SK-N-MC (cell line): ENCODE measurements at places on chromosomes 16 and 17.

DNA sequence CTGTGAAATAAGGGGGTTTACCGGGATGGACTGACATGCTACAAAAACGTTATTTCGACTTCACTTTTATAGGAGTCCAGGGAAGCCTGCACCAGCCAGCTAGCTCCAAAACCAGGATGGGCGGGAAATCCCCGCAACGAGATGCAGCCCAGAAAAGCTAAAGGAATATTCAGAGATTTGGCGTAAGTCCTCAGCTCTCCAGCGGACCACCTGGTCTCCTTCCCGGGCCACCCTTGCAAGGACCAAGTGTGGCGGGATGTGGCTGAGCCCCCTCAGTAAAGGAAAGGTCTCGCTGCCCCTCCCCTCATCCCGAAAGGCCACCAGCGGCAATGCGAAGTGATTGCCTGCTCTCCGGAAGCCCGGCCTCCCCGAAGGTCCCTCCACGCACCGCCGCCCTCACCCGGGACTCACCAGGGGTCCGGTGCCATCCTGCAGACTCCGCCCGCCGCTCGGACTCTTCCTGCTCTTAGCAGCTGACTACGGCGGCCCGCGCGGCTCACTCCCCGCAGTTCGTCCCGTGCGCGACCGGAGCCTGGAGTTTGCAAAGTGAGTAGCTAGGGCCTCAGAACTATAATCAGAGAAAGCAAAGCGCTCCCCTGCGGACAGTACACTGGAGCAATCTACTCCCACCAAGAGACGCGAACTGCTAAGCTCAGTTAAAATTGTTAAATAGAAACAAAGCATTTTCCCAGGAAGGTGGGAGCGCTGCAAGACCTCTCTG, at the start of gene STX8:
Gene STX8, minus strand, starts transcription at position 440 of the 721 bp plus-strand sequence. Its CDS starts 12 bp downstream, at position 428.
- DNase-seq, result no peak

DNA sequence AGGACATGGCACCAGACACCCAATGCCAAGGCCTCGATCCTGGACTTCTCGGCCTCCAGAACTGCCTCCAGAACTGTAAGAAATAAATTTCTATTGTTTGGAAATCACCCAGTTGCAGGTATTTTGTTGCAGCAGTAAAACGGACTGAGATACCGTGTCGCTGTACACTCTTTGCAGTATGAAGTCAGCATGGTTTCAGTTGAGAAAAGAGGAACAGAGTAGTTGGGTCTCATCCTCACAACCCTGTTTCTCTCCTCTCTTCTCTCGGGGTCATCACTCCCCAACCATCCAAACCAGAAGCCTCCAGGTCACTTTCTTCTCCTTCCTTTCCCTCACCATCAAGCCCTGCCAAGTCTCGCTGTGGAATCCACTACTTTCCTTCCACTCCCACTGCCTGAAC, 77.8 kb downstream of the ADCY9 start:
- no peak for DNase-seq

DNA sequence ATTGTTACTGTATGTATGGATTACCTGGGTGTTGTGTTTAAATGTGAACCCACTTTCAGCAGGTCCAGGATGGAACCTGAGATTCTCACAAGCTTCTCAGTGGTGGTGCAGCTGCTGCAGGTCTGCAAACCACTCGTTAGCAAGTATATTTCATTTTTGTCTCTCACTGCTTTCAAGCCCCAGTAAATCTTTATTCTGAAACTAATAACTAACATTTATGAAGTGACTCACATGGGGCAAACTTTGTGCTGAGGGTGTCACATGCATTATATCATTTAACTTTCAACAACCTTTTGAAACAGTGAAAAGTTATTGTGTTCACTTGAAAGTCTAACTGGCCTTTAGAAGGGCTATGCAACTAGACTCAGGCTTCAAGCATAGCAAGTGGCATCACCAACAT, 98.9 kb upstream of the DYNLRB2 start:
- DNase-seq, result no peak

- DNase-seq, result no peak
Observed at GRCh38 chr17:10779609-10780008, 24.3 kb downstream of the TMEM238L start.

GRCh38 chr17:27810211-27810901, 10.0 kb upstream of the NOS2 start:
- DNase-seq, result no peak

DNA sequence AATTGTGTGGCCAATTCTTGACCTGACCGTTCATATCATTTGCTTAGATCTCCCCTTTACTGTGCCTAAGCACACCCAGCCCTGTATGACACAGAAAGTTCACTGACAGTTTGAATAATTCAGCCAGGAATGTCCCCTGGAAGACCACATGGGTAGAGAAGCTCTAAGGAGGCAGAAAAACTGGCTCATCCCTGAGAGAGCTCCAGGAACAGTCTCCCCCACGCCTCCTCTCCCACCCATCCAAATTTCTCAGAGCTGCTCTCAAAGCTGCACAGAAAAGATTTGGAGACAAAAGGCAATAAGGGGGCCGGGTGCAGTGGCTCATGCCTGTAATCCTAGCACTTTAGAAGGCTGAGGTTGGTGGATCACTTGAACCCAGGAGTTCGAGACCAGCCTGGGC, 11.2 kb downstream of the PRAC1 start:
- DNase-seq, result no peak

GRCh38 chr17:5707482-5707881, 123.2 kb upstream of the NLRP1 start:
- no peak for DNase-seq

GRCh38 chr16:17194190-17194780, 276.5 kb downstream of the XYLT1 start:
- DNase-seq, result no peak

DNA sequence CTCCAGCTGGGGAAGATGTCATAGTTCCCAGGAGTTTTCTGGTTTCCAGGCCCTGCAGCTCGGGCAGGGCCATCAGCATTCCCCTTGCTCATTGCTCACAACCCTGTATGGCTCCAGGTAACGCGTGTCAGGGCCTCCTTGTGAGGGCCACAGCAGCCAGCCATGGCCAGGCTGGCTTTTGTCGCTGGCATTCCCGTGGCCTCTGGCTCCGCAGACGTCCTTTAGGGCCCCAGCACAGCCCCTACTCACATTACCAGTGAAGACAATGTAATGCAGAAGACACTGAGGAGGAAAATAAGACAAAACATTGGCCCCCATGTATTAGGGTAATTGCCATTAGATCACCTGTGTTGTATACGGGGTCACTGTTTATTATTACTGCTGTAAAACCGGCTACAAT, 1799.0 kb downstream of the TP53TG3F start:
- DNase-seq, result no peak

GRCh38 chr17:83080858-83081683, 1.7 kb downstream of the METRNL start:
- no peak for DNase-seq

GRCh38 chr17:49513641-49514040, 18.5 kb downstream of the NGFR start:
- DNase-seq, result no peak
